Stimulated activated CD8-positive, alpha-beta memory T cell treated with anti-CD3 and anti-CD28 coated beads, Interleukin-4, amount 100 ng/mL, for 1 hour (primary cell): ENCODE measurements at places on chromosomes 7 and 10.

- no peak for DNase-seq
These were observed 137.6 kb upstream of the PRSS1 start for GRCh38 chr7:142611566-142612236.

- DNase-seq, result no peak
These were observed 56.1 kb upstream of the ARID5B start for GRCh38 chr10:61845196-61845949.

DNA sequence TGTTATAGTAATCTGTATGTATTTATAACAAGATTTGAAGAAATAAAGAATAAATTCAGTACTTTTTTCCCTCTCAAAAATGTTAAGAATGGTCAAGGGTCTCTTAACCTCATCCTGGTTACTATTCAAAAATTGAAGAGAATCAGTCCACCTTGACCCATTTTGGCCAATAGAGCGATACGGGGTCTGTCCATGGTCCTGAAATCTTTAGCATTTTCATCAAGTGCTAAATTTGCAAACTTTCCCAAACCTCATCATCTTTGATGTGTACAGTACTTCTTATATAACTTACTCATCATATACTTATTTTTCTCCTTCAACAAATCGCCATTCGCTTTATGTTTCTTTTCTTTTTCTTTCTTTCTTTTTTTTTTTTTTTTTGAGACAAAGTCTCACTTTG, 23.6 kb downstream of the TMEM178B start:
- DNase-seq, result no peak

GRCh38 chr7:1738511-1738910, 68.4 kb downstream of the ELFN1 start:
- DNase-seq, result no peak

- no peak for DNase-seq
These were observed 233.4 kb downstream of the WDR37 start for GRCh38 chr10:1289591-1289990.

DNA sequence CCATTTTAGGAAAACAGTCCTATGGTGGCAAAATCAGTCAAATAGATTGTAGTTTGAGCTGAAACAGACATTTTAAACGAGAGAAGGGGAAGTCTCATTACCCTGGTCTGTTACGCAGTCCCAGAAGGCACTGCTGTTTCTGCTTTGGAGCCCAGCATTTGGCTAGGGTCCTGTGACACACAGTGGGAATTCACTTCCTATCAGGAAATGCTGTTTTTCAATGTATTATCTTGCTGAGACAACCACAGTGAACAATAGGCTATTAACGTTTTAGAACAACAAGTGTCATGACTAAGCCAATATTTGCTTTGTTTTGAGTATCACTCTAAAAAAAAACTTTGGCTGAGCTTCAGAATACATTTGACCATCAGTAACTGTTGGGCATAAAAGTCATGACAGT, 74.1 kb downstream of the ADD3 start:
- no peak for DNase-seq

GRCh38 chr7:22082886-22083703, 137.4 kb upstream of the CDCA7L start:
- DNase-seq, result peak; percentile 61

DNA sequence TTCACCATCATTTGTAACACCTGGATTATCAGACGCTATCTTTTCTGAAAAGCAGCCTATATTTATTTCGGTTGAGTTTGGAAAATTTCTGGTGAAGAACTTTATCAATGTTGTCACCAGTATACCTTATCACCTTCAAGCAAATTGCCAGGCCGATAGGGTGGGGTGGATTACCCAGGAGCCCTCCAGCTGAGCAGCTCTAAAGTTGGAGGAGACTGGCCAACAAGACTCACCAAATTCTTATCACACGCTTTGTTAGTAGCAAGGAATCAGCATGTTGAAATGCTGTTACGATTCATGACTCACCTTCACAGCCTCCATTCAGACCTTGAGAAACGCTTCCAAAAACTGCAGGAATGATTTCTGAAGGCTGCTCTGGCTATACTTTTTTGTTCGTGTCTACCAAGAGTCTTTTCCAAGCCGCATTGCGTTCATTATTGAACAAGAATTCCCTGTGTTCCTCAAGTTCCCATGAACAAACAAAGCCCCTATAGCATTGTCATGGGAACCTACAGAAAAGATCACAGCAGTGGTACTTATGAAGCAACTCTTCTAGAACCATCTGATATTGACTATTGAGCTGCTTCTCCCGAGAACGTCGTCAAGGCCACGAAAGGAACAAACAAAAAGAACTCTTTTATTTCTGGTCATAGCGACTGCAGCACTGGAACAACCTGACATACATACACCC, 291.4 kb downstream of the SFMBT2 start:
- DNase-seq, result no peak

- DNase-seq, result no peak
These were observed 565.5 kb upstream of the IGFBP3 start for GRCh38 chr7:46486256-46487206.

GRCh38 chr10:70575874-70576802, 26.4 kb downstream of the PRF1 start:
- no peak for DNase-seq

- no peak for DNase-seq
These were observed 19.9 kb downstream of the HABP2 start for GRCh38 chr10:113572520-113573290.

DNA sequence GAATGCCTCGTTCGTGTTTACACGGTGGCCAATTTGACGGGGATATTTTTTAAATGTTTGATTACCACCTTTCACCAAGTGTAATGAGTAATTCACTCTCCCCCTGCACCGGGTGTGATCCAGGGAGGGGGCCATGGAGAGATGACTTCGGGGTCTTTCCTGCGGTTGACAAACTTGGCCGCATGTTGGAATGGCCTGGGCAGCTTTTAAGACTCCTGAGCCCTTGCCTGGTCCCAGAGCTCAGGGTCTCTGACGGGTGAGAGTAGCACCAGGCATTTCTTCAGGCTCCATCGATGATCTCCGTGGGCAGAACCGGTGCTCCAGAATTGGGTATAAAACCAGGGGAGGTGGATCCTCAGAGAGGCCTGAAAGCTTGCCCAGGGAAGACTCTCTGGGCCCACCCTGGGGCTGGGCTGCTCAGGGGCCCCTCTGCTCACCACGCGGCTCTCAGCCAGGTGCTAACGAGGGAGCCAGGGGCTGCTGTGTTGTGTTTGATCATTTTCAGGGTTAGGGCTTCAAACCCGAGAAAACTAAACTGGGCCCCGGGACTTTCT, 882 bp downstream of the ZNF282 start:
- no peak for DNase-seq

DNA sequence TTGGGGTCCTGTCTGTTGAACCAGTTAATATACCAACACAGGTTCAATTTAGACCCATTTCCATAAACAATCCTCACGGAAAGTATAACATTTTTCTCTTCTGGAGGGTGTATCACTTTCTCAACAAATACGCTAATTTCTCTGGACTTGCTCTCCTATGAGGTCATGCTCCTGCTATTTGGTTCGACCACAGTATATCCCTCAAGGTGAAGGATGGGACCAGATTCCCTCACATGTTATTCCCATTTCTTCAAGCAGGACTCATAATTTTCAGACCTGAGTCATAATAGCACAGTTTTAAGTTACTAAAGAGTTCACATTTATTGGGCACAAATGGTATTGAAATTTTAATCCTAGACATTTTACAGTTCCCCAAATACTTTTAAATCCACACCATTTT, 57.2 kb downstream of the ADAM12 start:
- DNase-seq, result no peak

DNA sequence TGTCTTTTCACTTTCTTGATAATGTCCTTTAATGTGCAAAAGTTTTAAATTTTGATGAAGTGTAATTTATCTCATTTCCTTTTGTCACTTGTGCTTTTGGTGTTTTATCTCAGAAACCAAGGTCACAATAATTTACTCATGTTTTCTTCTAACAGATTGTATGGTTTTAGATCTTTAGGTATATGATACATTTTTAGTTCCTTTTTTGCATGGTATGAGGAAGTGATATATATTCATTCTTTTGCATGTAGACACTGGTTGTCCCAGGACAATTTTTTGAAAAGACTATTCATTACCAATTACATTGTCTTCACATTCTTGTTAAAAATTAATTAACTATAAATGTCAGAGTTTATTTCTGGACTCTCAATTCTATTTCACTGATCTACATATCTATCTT, 39.8 kb upstream of the GPR22 start:
- no peak for DNase-seq

GRCh38 chr10:48523820-48524758, 80.8 kb downstream of the ARHGAP22 start:
- no peak for DNase-seq

GRCh38 chr7:37195388-37195787, 253.3 kb downstream of the ELMO1 start:
- no peak for DNase-seq

DNA sequence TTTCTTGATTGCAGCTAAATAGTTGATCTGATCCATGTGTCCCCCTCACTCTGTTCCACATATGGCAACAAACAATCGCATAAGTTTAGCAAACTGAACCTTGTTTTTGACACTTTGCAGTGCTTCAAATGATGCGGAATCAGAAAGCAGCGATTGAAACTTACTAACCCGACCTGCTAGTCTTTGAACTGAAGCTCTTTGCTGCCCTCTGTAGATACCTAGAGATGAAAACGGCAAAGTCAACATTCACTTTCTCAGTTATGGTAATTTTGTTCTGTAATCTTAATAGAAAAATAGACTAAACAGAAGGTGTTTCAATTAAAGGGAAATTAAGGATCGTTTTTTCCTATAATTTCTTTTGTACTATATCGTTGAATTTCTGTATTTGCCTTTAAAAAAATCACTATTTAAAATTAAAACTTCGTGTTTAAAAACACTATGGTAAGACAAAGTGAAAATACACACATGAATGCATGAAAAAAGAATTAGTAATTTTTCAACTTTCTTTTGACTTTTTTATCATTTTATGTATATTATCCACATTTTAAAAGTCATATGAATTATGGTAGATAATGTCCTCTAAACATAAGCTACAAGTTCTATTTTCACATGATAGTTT, 276.5 kb downstream of the MAGI2 start:
- no peak for DNase-seq

DNA sequence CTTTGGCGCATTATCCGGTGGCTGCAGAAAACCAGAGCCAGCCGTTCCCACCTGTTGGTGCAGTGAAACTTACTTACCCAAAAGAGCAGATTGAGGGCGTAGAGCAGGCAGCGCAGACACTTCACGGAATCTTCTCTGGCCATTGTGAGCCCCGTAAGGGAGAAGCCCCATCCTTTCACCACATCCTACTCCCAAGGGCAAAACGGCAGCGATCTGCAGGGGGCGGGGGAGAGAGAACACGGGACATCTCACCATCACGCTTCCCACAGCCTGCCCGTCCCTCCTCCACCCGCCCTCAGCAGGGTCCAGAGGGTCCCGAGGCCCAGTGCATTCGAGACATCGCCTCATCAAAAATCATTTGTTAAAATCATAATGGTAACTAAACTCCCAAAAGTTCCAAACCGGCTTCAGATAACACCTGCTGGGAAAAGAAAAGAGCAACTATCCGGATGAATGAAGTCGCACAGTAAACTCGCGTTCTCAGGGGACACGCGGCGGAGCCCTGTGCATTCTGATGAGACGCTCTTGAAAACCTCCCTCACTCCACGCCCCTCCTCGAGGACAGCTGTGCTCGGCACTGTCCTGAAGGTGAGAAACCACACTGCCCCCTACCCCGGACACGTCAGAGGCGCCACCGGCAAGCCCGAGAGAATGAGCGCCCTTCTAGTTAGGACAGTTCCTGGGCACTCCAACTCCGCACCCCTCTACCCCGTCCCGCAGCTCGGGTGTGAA, 1.2 kb downstream of the TSPAN12 start:
- no peak for DNase-seq

GRCh38 chr7:155458111-155458877, at the start of gene EN2:
Gene EN2 (plus strand): TSS chr7:155458129. CDS start chr7:155458378, 249 bp downstream.
- no peak for DNase-seq

DNA sequence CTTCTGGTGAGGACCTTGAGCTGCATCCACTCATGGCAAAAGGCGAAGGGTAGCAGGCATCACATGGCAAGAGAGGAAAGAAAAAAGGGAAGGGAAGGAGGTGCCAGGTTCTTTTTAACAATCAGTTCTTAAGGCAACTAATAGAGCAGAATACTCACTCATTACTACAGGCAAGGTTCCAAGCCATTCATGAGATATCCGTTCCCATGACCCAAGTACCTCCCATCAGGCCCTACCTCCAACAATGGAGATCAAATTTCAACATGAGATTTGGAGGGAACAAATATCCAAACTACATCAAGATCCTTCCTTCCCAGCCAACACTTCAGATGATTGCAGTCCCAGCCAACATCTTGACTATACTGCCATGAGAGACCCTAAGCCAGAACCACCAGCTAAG, 38.9 kb upstream of the YAE1 start:
- DNase-seq, result no peak

DNA sequence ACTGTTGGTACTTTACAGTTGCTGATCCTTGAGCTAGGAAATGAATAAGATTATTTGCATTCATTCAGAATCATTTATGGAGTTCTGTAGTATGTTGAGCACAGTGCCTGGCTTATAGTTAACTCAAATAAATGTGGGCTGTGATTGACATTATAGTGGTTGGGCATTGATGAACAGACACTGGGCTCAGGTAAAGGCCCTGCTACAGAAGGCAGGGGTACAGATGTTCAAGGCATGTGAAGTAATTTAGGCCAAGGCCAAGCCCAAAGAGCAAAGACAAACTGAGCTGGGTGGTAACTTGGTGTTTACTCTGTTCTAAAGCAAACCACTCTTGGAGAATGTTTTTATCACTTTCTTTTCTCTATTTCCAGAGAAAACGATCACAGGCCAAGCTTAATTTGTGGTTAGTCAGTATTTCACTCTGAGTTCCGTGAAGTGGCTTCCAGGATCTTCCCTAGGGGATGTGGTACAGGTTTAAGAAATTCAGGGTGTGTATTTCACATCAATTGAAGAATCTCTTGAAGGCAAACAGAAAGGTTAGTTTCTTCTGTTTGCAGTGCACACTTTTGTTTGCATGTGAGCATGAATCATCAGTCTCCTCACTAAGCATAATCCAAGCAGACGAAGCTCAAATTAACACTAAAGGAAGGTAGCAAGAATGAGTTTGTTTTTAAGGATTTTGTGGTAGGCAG, 113.9 kb upstream of the PRR15 start:
- no peak for DNase-seq

GRCh38 chr7:94008537-94008936, 4.4 kb upstream of the BET1 start:
- no peak for DNase-seq

GRCh38 chr7:38825721-38826440, 83.1 kb downstream of the VPS41 start:
- DNase-seq, result no peak

GRCh38 chr10:17062955-17063484, 66.6 kb downstream of the CUBN start:
- no peak for DNase-seq

- DNase-seq, result no peak
These were observed 15.6 kb upstream of the SCIN start for GRCh38 chr7:12554872-12555271.

DNA sequence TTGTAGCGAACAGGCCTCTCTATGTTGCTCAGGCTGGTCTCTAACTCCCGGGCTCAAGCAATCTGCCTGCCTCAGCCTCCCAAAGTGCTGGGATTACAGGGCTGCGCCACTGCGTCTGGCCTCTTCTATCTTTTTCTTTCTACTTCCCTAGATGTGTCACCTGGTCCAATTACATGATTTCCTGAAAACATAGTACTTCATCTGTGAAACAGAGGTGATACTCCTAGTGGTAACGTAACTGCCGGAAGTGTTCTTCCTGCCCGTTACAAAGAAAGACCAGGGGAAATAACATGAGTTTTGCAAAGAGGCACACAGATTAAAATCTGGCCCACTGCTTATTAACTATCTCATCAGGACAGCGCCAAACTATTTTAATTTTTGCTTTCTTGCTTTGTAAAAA, 18.4 kb upstream of the HGF start:
- no peak for DNase-seq
